ENCODE measurements at places on chromosomes 11 and 22. TPM values are rescaled to one million over a fixed set of nuclear protein-coding genes. Genes with fewer than 3 reads are reported as not detected.

- H3K4me1 ChIP-seq, result no peaks in the 10 kb centered on the region
- DNase-seq, result no peak
- H3K27ac ChIP-seq, result no peak overlapping the region
- H3K36me3 ChIP-seq, result no peaks in the 10 kb centered on the region
- H3K27me3 ChIP-seq, result no peaks in the 10 kb centered on the region
- H3K4me3 ChIP-seq, result no peak overlapping the region
Observed at GRCh38 chr11:11122749-11123148, 230.3 kb downstream of the CSNK2A3 start.

DNA sequence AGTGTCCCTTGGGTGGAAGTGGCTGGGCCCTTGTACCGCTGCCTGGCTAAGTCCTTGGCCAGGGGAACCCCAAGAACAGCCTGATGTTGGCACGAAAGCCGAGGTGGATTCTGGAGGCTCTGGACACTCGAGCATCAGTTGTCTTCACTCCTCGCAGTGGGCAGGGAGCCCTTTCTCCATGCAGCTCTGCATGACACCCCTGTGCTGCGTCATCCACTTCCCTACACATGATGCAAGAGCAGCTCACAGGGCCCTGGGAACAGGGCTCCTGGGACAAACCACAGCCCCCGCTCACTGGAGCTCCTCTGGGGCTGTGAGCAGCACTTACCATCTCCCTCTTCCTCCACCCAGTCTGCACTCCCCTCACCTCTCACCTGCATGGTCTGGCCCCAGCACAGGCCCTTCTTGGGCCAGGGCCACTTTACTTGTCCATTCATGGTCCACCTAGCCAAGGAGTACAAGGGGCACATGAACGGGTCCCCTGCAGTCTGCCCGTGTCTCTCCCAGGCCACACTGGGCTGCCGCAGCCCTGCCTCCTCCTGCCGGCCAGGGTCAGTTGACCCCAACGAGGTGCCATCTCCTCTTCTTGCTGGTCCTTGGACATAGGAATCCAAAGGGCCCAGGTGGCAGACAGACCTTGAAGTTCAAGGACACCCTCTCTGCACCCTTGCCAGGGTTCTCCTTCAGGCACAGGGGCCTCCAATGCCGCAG, 66.5 kb downstream of the IGF2 start:
- DNase-seq, result no peak
- no peak overlapping the region for H3K4me3 ChIP-seq
- H3K27ac ChIP-seq, result no peak overlapping the region
- no peaks in the 10 kb centered on the region for H3K36me3 ChIP-seq
- H3K27me3 ChIP-seq, result no peaks in the 10 kb centered on the region
- no peaks in the 10 kb centered on the region for H3K4me1 ChIP-seq

The F2 gene
- 0.42 TPM for polyA plus RNA-seq

GRCh38 chr11:69915501-69916250, 96.5 kb upstream of the FGF3 start:
- no peaks in the 10 kb centered on the region for H3K36me3 ChIP-seq
- DNase-seq, result peak; percentile 72
- H3K27me3 ChIP-seq, result peaks cover 82% of the 10 kb centered on the region

The SCGB1D2 gene
- polyA plus RNA-seq, result not detected

DNA sequence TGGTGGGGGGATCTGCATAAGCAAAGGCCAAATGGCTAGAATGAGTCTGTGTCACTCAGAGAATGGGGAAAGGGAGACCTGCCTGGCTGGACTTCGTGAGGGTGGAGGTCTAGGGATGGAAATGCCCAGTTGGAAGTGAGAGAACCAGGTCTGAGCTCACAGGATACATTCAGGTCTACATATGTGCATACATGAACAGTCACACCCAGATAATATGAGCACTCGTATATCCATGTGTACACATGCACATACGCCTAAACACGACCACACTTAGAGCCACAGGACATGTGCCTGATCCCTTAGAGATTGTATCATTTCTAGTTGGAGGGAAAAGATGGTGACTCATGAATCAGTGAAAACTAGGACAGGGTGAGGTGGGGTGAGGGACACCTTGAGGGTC, 21.1 kb upstream of the RELT start:
- peaks cover 47% of the 10 kb centered on the region for H3K36me3 ChIP-seq
- no peak for DNase-seq
- no peak overlapping the region for H3K4me3 ChIP-seq
- H3K27me3 ChIP-seq, result no peaks in the 10 kb centered on the region
- H3K4me1 ChIP-seq, result no peaks in the 10 kb centered on the region

- H3K27ac ChIP-seq, result no peak overlapping the region
- H3K36me3 ChIP-seq, result no peaks in the 10 kb centered on the region
- no peak overlapping the region for H3K4me3 ChIP-seq
- DNase-seq, result no peak
- H3K27me3 ChIP-seq, result no peaks in the 10 kb centered on the region
- H3K4me1 ChIP-seq, result peaks cover 5% of the 10 kb centered on the region
Observed at GRCh38 chr11:120303004-120303637, 22.0 kb upstream of the TLCD5 start.

The MS4A6A gene
- 27.6 TPM for polyA plus RNA-seq

- DNase-seq, result no peak
- no peak overlapping the region for H3K27ac ChIP-seq
- H3K36me3 ChIP-seq, result no peaks in the 10 kb centered on the region
- H3K27me3 ChIP-seq, result no peaks in the 10 kb centered on the region
Observed at GRCh38 chr11:119686177-119686882, 42.7 kb downstream of the NECTIN1 start.

The LIPT2 gene
- 4.9 TPM for polyA plus RNA-seq

The FOXR1 gene
- not detected for polyA plus RNA-seq

- peaks cover 13% of the 10 kb centered on the region for H3K27me3 ChIP-seq
- H3K27ac ChIP-seq, result no peak overlapping the region
- no peak overlapping the region for H3K4me3 ChIP-seq
- H3K4me1 ChIP-seq, result no peaks in the 10 kb centered on the region
Observed at GRCh38 chr22:44385781-44386180, 73.0 kb upstream of the SHISAL1 start.

GRCh38 chr22:28802595-28803123, 2.3 kb upstream of the XBP1 start:
- no peaks in the 10 kb centered on the region for H3K27me3 ChIP-seq
- no peak for DNase-seq

GRCh38 chr11:1062075-1062820, 12.4 kb upstream of the MUC2 start:
- no peak overlapping the region for H3K4me3 ChIP-seq
- no peak overlapping the region for H3K27ac ChIP-seq
- H3K4me1 ChIP-seq, result no peaks in the 10 kb centered on the region
- no peaks in the 10 kb centered on the region for H3K27me3 ChIP-seq
- no peak for DNase-seq

DNA sequence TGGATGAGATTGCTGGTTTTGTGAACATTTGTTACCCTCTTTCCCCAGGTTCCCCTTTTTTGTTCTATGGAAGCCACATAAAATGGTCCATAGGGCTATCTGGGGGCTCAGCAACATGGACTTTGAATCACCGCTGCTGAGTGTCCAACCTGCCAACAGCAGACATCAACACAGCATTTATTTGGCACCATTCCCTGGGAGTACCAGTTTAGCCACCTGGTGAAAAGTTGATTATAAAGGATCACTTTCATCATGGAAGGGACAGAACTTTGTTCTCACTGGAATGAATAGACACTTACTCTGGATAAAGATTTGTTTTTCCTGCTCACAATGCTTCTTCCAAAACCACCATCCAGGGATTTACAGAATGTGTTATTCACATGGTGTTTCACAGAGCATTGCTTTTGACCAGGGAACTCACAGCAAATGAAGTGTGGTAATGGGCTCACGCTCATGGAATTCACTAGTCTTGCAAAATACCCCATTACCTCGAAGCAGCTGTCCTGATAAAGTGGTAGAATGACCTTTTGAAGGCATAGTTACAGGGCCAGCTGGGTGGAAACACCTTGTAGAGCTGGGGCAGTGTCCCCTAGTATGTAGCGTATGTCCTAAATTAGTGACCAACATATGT, 43.9 kb downstream of the ADM start:
- no peaks in the 10 kb centered on the region for H3K27me3 ChIP-seq
- H3K4me1 ChIP-seq, result peaks cover 15% of the 10 kb centered on the region
- no peak for DNase-seq
- H3K4me3 ChIP-seq, result no peak overlapping the region

The PDE2A gene
- 13.2 TPM for polyA plus RNA-seq

DNA sequence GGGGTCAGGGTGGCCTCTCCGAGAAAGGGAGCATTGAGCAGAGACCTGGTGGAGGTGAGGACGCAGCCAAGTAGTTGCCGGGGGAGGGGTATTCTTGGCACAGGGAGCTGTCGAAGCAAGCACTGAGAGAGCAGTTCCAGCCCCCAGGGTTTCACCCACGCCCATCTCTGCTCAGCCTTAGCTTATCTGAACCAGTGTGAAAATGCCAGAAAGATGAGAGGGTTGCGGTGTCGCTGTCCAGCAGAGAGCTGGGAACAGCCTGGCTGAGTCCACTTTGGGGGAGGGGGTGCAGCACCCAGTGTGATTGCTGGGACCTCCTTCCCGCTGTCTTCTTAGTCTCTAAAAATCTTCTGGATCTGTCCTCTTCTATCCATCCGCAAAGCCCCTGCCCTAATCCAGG, 123.3 kb upstream of the TBCEL start:
- no peaks in the 10 kb centered on the region for H3K4me1 ChIP-seq
- DNase-seq, result no peak
- H3K27ac ChIP-seq, result no peak overlapping the region
- peaks cover 23% of the 10 kb centered on the region for H3K27me3 ChIP-seq
- no peak overlapping the region for H3K4me3 ChIP-seq

The APOBEC3H gene
- polyA plus RNA-seq, result not detected

Data from left lung (tissue), 14 donors.